Gastrocnemius medialis (tissue), 4 donors: ENCODE measurements at places on chromosomes 12 and 14. TPM values are rescaled to one million over a fixed set of nuclear protein-coding genes. Genes with fewer than 3 reads are reported as not detected.

Gene TCL1B
- total RNA-seq = not detected

Gene COX14
- 105 TPM for total RNA-seq

Gene NEUROD4
- not detected for total RNA-seq

Gene RPS6KA5
- total RNA-seq = 18.4 TPM

Gene ASIC1
- not detected for total RNA-seq

Gene POP5
- 16.2 TPM for total RNA-seq

Gene GLI1
- not detected for total RNA-seq

Gene CD27
- total RNA-seq = not detected

Gene RTL1
- not detected for total RNA-seq

DNA sequence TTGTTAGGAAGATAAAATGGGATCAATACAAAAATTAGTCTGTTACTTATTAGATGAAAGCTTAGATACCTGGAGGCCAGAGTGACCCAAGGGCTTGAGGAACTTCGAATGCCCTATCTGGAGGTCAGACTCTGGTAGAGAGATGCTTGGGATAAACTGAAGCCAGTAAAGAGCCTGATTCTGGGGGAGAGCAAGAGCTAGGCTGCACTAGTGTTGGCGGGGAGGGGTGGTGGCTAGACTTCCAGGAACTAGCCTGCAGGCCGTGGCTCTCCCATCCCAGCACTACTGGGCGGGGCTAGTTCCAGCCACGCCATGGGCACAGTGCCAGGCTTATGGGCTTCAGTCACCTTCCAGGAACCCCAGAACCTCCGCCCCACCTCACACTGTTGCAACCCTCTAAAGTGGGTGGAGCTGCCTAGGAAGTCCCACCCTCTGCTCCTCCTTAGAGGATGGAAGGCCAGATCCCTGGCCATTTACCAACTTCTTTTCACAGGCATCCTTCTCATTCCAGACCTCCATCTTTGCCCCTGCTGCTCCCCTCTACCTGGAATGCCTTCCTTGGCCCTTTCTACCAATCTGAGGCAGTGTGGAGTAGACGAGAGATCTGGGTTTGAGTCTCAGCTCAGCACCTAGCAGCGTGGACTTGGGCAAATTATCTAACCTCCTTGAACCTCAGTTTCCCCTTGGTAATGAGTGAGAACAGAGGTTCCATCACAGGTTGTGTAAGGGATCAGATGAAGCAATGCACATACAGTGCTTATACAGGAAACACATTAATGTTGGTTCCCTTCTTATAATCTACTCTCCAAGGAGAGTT, 6.3 kb upstream of the NFE2 start:
- DNase-seq = no peak

DNA sequence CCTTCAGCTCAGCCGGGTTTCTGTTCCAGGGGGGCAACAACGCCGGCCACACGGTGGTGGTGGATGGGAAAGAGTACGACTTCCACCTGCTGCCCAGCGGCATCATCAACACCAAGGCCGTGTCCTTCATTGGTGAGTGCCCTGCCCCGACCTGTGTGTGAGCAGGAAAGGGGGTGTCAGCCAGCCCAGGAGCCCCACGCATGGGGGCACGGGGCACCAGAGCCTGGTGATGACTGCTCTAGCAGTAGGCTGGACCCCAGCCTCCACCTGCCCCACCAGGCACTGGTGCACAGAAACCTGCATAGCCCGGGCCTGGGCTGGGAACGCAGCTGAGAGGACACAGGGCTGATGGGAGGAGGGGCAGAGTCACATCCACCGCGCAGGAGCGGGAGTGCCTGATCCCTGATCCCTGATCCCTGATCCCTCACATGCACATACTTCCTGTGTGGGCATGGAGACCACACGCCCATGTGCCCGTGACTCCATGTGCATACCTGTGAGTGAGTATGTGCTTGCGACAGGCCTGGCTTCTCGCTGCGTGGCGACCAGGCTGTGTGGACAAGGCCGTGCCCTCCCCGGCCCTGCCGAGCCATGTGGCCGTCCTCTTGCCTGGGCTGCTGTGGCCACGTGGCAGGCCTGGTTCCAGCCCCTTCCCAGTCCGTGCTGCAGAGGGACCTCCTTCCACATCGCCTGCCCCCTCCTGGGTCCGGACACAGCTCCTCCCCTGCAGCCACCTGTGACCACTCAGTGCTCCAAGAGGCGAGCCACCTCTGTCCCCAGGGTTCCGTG, 11.2 kb downstream of the ADSS1 start:
- DNase-seq = peak; percentile 78

DNA sequence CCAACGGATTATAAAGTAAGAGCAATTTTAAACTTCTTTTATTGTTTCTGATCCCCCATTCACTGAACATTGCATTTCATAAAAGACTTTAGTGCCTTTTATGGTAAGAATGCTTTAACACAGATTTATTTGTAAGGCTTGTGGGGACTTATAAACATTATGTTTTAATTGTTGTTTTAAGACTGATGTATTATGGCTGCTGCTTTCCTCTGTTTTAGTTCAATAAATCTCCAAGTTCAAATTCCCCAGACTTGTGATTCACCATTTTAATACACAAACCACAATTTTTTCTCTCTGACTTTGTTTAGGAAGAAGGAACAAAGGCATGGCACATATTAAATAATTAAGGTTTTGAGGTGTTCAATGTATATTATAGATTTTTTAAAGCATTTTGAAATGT, 753.3 kb downstream of the SLC6A15 start:
- no peak for DNase-seq

DNA sequence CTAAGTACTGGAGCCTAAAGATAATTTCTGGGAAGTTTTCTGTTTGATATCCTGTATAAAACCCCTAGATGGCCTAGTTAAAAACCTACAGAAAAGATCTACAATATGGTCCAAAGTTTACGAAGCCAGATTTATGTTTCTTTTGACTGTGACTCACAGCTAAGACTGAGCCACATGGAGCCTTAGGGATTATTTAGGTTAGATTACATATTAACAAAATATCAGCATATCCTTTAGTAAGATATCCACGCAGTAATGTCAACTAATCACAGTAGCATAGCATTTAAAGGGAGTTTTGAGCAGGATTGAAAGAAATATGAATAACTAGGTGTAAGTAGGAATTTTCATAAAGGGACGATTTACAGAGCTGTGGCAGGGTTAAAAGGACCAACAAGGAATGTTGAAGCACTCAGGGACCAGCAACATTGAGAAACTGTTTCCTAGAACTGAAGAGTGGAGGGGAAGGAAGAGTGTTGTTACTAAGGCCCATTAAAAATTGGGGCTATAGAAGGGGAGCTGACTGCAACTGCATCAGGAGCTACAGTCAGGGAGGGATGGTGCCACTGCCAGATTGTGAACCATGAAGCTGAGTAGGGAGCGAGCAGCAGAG, 155.5 kb downstream of the DACT1 start:
- DNase-seq = no peak

GRCh38 chr12:75781532-75782046, 250.0 kb downstream of the PHLDA1 start:
- no peak for DNase-seq

- DNase-seq = no peak
Measured at GRCh38 chr12:104524034-104524832, 67.5 kb downstream of the CHST11 start.

GRCh38 chr12:6688543-6688998, 604 bp downstream of the ZNF384 start:
- no peak for DNase-seq

GRCh38 chr12:124754949-124755800, 108.5 kb downstream of the SCARB1 start:
- DNase-seq = peak; percentile 91

DNA sequence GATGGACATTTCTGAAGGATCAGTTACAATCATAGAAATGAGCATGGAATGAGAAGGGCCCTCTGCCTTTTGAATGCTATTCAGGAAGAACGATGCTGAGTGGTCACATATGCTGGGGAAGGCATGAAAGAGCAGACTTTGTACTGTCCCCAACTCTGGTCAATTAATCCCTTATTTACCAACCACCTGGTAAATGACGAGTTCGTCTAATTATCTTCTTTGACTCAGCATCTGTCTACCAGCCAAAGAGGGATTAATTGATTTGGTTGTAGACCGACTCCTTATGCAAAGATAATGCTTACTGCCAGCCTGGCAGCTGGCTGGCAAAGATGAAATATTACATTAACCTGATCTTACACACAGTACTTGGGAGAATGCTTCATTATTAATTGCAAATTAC, 152.2 kb downstream of the CHST11 start:
- no peak for DNase-seq

DNA sequence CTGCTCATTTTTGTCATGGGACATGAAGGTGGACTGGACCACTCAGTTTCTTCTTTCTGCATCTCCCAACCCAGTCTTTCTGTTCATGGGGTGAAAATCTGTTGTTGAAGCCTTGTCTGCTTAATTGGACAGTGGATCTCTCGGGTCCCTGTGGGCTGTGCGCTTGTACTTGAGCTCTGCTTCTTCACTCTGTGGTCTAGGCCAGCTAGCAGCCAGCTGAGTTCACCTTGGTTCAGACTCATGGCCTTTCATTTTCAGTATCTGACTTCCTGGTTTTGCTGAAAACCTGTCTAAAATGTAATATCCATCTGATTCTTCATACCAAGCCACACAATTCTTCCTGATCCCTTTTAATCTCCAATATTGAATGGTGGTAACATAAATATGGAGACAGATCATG, 117.2 kb downstream of the LRRK2 start:
- no peak for DNase-seq

GRCh38 chr14:102694530-102695166, 82.6 kb upstream of the TRAF3 start:
- DNase-seq = peak; percentile 41

- no peak for DNase-seq
Measured at GRCh38 chr12:68240079-68240478, 13.3 kb downstream of the IL22 start.

DNA sequence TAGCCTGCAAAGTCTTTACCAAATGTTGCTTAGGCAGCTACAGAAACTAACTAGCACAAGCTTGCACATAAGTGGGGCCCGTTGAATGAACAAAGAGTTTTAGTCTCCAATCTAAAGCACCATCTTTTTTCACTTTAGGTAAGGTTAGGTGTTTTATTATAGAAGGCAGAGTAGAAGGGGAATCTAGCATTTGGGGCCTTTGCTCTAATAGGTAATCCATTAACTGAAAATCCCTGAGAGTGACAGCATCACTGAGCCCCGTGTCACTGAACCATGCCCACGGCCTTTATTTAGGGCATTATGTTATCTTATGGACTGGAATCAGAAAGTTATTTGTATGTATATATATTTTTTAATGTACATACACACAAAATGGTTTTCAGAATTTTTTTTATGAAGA, 25.1 kb downstream of the CPNE8 start:
- DNase-seq = no peak

- DNase-seq = no peak
Measured at GRCh38 chr12:75868501-75868900, 163.1 kb downstream of the PHLDA1 start.

- DNase-seq = no peak
Measured at GRCh38 chr14:56962444-56963080, 152.3 kb upstream of the OTX2 start.

DNA sequence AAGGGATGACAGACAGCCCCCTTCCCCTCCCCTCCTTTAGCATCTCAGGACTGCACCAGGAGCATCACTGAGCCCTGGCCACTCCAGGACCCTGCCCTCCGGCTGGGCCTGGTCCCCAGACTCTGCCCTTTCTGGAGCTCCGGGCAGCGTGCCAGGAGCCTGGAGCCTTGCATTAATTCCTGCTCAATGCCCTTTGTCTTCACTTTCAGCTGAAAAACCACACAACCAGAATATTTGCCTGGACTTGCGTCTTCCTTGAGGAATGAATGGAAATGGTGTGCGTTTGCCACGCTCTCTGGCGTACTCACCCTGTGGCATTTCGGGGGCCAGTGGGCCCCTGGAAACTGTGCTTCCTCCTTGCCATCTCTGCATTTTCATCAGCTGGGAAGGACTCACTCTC, 8.5 kb upstream of the RFLNA start:
- no peak for DNase-seq

DNA sequence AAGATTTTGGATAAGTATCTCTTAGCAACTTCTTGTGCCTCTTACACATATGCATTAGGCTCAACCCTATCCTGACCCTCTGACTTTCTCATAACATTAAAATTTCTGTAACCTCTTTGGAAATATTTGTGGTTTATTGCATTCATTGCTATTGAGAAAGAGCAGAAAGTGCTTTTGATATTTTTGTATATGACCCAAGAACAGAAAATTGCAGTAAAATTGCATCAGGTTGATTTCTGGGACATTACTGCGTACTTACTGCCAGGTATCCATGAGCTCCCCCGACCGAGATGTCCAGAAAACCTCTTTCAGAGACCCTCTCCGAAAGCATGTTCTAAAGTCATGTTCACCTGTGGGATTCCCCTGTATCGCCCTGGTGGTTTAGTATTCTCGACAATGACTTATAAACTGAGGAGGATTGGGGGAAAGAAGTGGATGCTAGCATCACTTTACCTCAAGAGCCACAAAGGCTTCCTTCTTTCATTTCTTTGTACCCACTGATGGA, 14.5 kb upstream of the IL22 start:
- no peak for DNase-seq

DNA sequence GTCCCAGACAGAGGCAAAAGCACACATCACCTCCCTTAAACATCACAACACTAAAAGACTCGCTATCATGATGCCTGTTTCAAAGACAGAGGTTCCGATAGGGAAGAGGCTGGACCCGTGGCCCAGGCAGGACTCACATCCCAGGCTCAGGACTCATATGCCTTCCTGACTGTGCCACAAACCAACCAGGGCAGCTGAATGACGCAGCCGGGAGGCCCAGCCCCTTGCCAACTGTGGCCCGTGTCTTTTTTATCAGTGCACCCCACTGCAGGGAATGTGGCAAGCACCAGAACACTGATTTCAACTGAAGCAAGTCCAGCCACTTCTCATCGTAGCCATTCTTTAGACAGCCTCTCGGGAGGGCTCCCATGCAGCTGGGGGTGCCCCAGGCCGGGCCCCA, 132.3 kb downstream of the KSR2 start:
- DNase-seq = no peak

- no peak for DNase-seq
Measured at GRCh38 chr12:120798696-120799095, 73.1 kb downstream of the ACADS start.

DNA sequence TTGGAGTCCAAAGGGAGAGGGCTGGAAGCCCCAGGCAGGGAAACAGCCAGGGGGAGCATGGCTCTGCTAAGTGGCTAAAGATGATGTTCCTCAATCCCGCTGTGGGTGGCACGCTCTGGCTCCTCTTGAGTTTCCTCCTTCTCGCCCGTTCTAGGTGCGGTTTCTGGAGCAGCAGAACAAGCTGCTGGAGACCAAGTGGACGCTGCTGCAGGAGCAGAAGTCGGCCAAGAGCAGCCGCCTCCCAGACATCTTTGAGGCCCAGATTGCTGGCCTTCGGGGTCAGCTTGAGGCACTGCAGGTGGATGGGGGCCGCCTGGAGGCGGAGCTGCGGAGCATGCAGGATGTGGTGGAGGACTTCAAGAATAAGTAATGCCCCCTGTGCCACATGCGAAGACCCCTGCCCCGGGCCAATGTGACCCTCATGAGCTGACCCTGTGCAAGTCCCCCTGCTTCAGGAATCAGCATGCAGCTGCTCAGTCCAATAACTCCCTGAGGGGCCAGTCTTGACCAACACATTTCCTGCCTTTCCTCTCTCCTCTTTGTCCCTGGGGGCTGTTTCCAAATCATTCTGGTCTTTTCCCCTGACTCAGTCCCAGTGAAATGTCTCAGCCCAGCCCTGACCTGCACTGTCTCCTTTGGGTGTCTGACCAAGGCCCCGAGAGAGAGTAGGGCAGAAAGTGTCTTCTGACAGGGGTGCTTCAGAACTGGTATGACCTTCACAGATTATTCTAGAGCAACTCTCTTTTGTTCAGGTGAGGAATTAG, 2.1 kb downstream of the KRT7 start:
- no peak for DNase-seq
